Stimulated activated CD4-positive, alpha-beta T cell treated with anti-CD3 and anti-CD28 coated beads, Interleukin-4, amount 100 ng/mL, for 1 hour (primary cell): ENCODE measurements at places on chromosomes 13 and 19.

- no peak for DNase-seq
Observed at GRCh38 chr19:49701271-49701786, 10.4 kb downstream of the CPT1C start.

- no peak for DNase-seq
Observed at GRCh38 chr19:355134-355533, 10.5 kb upstream of the MIER2 start.

DNA sequence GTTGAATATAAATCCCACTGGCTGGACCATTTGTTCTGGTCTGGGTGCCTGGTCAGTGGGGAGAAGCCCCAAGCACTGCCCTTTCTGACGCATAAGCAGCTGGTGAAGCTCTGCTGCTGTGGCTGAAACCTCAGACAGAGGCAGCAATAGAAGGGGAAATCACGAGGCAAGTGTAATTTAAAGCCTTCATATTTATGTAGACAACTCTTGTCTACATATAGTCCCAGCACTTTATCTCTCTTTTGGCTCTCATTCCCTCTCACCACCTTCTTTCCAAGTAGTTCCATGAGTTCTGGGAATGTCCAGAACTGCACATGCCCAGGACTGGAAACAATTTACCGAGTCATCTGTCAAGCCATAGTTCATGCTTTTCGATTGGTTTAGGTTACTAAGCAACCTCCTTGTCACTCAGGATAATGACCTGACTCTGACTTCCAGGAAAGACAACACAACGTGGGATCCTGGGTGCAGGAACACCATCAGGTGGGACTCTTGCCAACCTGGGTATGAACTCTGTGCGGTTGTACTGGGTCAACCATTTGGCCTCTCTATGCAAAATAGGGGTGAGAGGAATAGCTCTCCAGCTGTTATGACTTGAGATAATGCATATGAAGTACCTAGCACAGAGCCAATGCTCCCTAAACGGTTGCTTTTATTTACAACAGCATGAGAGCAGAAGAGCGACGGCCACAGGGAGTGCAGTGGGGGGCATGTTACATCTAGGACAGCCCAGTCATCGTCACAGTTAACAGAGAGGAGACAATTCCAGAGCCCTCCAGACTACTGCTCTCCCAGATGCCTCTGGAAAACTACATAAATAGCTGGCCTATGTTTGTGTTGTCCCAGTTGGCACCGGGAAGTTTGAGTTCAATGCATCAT, 321.9 kb downstream of the FOXO1 start:
- no peak for DNase-seq

- DNase-seq, result no peak
Observed at GRCh38 chr13:100523411-100523810, 65.2 kb downstream of the GGACT start.

- DNase-seq, result no peak
Observed at GRCh38 chr19:4120559-4121272, 3.2 kb downstream of the MAP2K2 start.

DNA sequence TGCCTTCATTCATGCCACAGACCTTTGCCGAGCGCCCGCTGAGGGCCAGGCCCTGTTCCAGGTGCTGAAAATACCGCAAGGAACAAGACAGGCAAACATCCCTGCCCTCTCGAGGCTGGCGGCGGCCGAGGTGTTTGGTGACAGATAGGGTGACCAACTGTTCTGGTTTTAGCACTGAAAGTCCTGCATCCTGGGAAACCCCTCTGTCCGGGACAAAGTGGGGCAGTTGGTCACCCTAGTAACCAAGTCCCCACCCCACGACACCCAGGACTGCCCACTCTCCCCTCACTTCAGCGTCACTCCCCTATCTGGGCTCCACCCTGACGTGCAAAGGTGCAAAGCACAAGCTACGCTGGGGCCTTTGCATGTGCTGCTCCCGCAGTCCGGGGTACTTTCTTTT, 17.3 kb downstream of the ZBTB7A start:
- no peak for DNase-seq

DNA sequence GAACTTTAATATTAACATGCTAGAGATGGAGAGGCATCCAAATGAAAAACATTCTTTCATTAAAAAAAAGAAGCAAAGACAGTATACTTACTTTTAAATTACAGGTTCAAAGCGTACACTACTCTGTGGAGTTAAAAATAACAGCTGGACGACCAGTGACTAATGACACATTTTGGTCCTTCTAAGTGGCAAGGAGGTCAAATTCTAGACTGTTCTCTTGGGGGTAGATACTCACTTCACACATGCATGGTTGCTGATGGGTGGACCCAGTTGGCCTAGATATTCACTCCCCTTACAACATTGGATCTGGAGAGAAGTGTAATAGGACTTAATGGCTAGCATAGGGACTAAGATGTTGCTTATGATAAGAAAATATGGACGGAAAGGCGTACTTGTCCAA, 302.2 kb downstream of the DNAJC15 start:
- no peak for DNase-seq

GRCh38 chr13:29483211-29483610, 112.3 kb downstream of the SLC7A1 start:
- no peak for DNase-seq

DNA sequence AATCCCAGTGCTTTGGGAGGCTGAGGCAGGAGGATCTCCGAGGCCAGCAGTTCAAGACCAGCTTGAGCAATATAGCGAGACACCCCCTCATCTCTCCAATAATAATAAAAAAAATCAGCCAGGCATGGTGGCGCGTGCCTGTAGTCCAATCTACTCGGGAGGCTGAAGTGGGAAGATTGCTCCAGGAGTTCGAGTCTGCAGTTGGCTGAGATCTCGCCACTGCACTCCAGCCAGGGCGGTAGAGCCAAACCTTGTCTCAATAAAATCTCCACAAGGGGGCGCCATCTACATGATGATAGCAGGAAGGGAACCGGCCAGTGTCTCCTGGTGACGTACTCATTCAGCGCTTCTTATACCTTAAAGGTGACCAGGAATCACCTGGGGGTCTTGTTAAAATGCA, 13.6 kb upstream of the C5AR1 start:
- peak; percentile 60 for DNase-seq

- no peak for DNase-seq
Observed at GRCh38 chr13:90709319-90709718, 638.2 kb upstream of the MIR17HG start.

GRCh38 chr13:102091231-102091630, 310.6 kb downstream of the FGF14 start:
- DNase-seq, result no peak
